H1 (cell line): ENCODE measurements at places on chromosomes 12 and 14.

DNA sequence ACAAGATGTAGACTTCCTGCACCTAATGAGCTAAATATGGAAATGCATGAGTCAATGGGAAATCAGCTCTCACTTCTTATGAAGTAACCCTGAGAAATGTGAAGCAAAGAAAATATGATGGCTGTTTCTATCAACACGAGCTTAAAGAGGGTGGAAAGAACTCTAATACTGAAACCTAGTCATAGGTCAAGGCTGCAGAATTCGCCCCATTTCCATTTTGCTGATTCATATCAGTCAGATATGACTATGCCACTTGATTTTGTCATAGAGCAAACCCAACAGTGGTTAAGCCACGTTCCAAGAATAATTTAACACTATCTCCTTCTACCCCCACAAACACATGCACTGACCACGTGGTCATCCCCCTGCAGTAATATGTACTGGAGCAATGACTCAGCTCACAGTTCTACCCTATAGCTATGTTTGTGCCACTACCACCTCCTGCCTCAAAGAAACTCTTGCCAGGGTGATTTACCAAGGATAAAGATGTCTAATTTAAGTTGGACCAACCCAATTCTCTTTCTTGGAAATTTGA lies 157.5 kb downstream of the TMTC3 start:
- no peaks in the 10 kb centered on the region for H3K36me3 ChIP-seq
- no peak overlapping the region for H3K27ac ChIP-seq
- H3K4me1 ChIP-seq, result no peaks in the 10 kb centered on the region
- H3K27me3 ChIP-seq, result no peaks in the 10 kb centered on the region
- no peak overlapping the region for H3K4me3 ChIP-seq

- no peaks in the 10 kb centered on the region for H3K36me3 ChIP-seq
- no peak overlapping the region for H3K4me3 ChIP-seq
- no peaks in the 10 kb centered on the region for H3K27me3 ChIP-seq
Measured at GRCh38 chr12:6297170-6297569, 13.3 kb upstream of the PLEKHG6 start.

DNA sequence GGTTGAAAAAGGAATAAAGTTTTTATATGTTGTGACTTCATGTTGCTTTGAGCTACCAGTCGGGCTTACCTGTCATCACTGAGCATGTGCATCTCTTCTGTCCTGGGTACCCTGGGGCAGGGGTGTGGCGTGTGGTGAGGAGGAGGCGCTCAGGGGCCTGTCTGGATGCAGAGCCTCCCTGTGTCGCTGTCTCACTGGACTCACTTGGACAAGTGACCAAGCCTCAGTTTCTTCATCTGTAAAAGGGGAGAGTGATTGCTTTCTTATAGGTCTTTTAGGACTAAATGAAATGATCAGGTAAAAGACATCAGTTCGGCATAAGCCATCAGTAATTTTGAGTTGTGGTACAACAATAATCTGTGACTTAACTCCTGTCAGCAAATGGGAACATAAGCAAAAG lies 22.1 kb downstream of the ATP6V0A2 start:
- DNase-seq, result no peak
- H3K4me1 ChIP-seq, result no peaks in the 10 kb centered on the region
- H3K27ac ChIP-seq, result no peak overlapping the region
- no peaks in the 10 kb centered on the region for H3K27me3 ChIP-seq
- H3K36me3 ChIP-seq, result peaks cover 25% of the 10 kb centered on the region

DNA sequence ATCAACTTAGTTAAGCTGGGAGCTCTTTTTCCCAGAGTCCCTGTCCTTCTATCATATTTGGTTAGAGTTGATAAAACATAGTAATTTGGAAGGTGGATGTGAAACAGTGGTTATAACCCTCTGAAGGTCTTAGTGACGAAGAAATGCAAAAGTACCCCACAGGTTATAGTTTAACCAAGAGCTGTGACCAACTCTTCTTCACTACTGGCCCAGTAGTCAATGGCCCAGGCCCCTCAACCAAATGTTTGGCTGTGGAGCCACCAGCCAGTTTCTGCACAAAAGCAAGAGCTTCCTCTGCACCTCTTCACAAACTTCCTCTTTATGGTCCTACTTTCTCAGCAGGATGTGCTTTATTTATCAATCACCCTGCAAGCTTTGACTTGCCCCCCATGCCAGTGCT lies 132.6 kb downstream of the BMP4 start:
- no peaks in the 10 kb centered on the region for H3K36me3 ChIP-seq
- no peaks in the 10 kb centered on the region for H3K27me3 ChIP-seq
- no peak overlapping the region for H3K4me3 ChIP-seq
- H3K4me1 ChIP-seq, result no peaks in the 10 kb centered on the region
- no peak for DNase-seq
- no peak overlapping the region for H3K27ac ChIP-seq

DNA sequence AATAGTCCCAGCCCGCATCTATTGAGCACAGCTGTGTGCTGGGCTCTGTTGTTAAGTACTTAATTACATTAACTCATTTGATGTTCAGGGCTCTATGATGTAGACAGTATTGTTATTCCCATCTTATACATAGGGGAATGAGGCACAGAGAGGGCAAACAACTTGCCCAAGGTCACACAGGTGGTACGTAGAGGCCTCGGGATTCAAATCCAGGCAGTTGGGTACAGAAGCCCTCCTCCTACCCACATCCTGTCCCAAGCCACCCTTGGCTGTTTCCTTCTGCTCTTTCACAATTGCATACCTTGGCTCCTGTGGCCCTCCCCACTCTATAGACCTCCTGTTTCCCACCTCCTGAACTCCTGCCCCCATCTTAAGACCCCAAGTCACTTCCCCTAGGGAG lies 10.0 kb upstream of the GPR68 start:
- no peaks in the 10 kb centered on the region for H3K36me3 ChIP-seq
- DNase-seq, result no peak
- H3K27ac ChIP-seq, result no peak overlapping the region
- no peak overlapping the region; the same call in 1 of the 2 replicates for H3K4me3 ChIP-seq
- peaks cover 7% of the 10 kb centered on the region for H3K4me1 ChIP-seq

GRCh38 chr12:123059500-123059899 lies 79.0 kb downstream of the ARL6IP4 start:
- H3K36me3 ChIP-seq, result no peaks in the 10 kb centered on the region
- H3K4me3 ChIP-seq, result no peak overlapping the region
- no peak overlapping the region for H3K27ac ChIP-seq
- no peaks in the 10 kb centered on the region for H3K27me3 ChIP-seq
- H3K4me1 ChIP-seq, result no peaks in the 10 kb centered on the region

DNA sequence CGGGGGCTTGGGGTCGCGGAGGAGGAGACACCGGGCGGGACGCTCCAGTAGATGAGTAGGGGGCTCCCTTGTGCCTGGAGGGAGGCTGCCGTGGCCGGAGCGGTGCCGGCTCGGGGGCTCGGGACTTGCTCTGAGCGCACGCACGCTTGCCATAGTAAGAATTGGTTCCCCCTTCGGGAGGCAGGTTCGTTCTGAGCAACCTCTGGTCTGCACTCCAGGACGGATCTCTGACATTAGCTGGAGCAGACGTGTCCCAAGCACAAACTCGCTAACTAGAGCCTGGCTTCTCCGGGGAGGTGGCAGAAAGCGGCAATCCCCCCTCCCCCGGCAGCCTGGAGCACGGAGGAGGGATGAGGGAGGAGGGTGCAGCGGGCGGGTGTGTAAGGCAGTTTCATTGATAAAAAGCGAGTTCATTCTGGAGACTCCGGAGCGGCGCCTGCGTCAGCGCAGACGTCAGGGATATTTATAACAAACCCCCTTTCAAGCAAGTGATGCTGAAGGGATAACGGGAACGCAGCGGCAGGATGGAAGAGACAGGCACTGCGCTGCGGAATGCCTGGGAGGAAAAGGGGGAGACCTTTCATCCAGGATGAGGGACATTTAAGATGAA lies 630 bp downstream of the FOS start:
- peak overlapping the region; percentile 100 for H3K27ac ChIP-seq
- peak overlapping the region; percentile 75 for H3K4me3 ChIP-seq
- DNase-seq, result no peak
- H3K36me3 ChIP-seq, result peaks cover 9% of the 10 kb centered on the region; the same call in 1 of the 2 replicates
- peaks cover 26% of the 10 kb centered on the region for H3K27me3 ChIP-seq
- peaks cover 11% of the 10 kb centered on the region for H3K4me1 ChIP-seq

- no peak overlapping the region for H3K27ac ChIP-seq
- H3K4me1 ChIP-seq, result no peaks in the 10 kb centered on the region
- no peak overlapping the region for H3K4me3 ChIP-seq
- no peaks in the 10 kb centered on the region for H3K27me3 ChIP-seq
Measured at GRCh38 chr12:65948320-65949008, 124.2 kb downstream of the HMGA2 start.

- no peaks in the 10 kb centered on the region for H3K27me3 ChIP-seq
- no peak overlapping the region for H3K4me3 ChIP-seq
- no peak overlapping the region for H3K27ac ChIP-seq
- no peak for DNase-seq
- H3K4me1 ChIP-seq, result no peaks in the 10 kb centered on the region
Measured at GRCh38 chr14:96494331-96494730, 7.9 kb upstream of the PAPOLA start.

GRCh38 chr12:38144601-38145436 lies 171.8 kb upstream of the ALG10B start:
- H3K4me3 ChIP-seq, result no peak overlapping the region
- no peak for DNase-seq
- H3K27me3 ChIP-seq, result no peaks in the 10 kb centered on the region
- no peak overlapping the region for H3K27ac ChIP-seq
- H3K36me3 ChIP-seq, result no peaks in the 10 kb centered on the region
- no peaks in the 10 kb centered on the region for H3K4me1 ChIP-seq

- DNase-seq, result no peak
- no peaks in the 10 kb centered on the region; the same call in 1 of the 2 replicates for H3K36me3 ChIP-seq
- no peaks in the 10 kb centered on the region for H3K27me3 ChIP-seq
- H3K4me1 ChIP-seq, result no peaks in the 10 kb centered on the region
Measured at GRCh38 chr12:22029491-22029890, 16.5 kb upstream of the CMAS start.

- no peak overlapping the region for H3K4me3 ChIP-seq
- H3K27ac ChIP-seq, result no peak overlapping the region
- no peaks in the 10 kb centered on the region for H3K27me3 ChIP-seq
- no peaks in the 10 kb centered on the region for H3K4me1 ChIP-seq
Measured at GRCh38 chr12:97005174-97005573, 98.1 kb downstream of the NEDD1 start.

GRCh38 chr14:93163564-93163963 lies 21.1 kb downstream of the MOAP1 start:
- no peak overlapping the region for H3K4me3 ChIP-seq
- H3K27me3 ChIP-seq, result no peaks in the 10 kb centered on the region
- H3K36me3 ChIP-seq, result no peaks in the 10 kb centered on the region

GRCh38 chr12:98669751-98670150 lies 24.7 kb downstream of the APAF1 start:
- H3K36me3 ChIP-seq, result no peaks in the 10 kb centered on the region
- no peaks in the 10 kb centered on the region for H3K4me1 ChIP-seq
- no peaks in the 10 kb centered on the region for H3K27me3 ChIP-seq
- H3K4me3 ChIP-seq, result no peak overlapping the region

DNA sequence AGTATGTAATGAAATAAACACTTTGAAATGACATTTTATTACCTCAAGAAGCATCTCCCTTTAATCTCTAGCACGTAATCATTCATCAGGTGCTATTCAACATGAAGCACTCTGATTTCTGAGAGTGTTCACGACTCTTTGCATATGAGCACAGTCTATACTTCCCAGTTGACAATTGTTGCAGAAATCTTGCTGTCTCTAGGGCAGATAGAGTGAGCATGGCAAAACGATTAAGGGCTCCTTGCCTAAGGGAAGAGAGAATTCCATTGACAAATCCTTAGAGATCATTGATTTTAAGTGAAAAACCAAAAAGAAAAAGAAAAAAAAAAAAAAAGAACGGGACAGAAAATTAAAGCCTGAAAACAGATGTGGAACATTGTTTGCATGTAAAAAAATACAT lies 107.6 kb downstream of the C12orf50 start:
- H3K27me3 ChIP-seq, result no peaks in the 10 kb centered on the region
- H3K36me3 ChIP-seq, result no peaks in the 10 kb centered on the region
- no peaks in the 10 kb centered on the region for H3K4me1 ChIP-seq
- H3K4me3 ChIP-seq, result no peak overlapping the region
- no peak for DNase-seq

DNA sequence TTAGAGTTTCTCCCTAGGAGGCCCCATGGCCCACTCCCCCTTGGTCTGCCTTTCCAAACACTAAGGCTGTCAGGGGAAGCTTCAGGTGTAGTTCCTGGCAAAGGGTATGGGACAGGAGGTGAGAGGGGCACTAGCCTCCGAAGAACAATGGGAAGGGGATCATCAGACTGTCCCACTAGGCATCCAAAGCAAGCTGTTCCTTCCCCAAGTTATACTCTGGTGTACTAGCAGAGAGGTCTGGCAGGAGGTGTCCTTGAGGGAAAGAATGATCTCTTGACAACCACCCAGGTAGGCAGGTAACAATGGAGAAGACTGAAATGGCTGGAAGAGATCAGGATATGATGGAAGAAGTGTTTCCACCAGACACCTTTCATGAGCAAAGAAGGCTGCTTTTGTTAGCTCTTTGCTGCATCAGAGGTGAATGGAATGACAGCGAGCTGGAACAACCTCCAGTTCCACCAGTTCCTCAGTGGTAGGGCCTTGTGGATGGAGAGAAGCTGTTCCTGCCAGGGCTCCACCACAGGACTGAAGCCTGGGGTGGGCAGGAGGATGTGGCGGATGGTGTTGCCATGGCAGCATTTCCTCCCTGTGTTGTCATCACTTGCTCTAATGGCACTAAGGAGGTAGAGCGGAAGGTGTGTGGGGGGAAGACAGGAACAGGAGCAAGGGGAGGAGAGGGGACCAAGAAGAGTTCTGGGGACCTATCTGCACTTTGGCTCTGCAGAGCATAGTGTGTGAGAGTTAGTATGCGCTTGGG lies 2.3 kb upstream of the AGAP2 start:
- H3K4me3 ChIP-seq, result no peak overlapping the region
- peaks cover 16% of the 10 kb centered on the region for H3K4me1 ChIP-seq
- peaks cover 60% of the 10 kb centered on the region for H3K27me3 ChIP-seq

DNA sequence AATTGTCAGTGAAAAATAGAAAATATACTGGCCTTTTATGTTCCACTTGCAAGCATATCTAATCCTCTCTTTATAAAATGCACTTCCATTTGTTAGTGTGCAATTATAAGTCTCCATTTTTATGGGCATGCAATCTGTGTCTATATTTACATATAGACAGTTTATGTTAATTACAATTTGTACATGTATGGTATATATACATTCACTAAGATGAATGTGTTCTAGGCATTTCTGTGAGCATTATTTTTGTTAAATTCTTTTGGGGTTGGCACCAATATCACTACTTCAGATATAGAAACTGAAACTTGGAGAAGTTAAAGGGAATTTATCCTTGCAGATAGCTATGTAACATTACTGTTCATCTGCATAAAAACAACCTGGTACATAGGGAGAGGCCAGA lies 470.8 kb upstream of the LMO3 start:
- no peak overlapping the region for H3K4me3 ChIP-seq
- H3K27ac ChIP-seq, result no peak overlapping the region
- H3K27me3 ChIP-seq, result no peaks in the 10 kb centered on the region
- H3K4me1 ChIP-seq, result no peaks in the 10 kb centered on the region
